ENCODE measurements at places on chromosomes 13 and 19.

DNA sequence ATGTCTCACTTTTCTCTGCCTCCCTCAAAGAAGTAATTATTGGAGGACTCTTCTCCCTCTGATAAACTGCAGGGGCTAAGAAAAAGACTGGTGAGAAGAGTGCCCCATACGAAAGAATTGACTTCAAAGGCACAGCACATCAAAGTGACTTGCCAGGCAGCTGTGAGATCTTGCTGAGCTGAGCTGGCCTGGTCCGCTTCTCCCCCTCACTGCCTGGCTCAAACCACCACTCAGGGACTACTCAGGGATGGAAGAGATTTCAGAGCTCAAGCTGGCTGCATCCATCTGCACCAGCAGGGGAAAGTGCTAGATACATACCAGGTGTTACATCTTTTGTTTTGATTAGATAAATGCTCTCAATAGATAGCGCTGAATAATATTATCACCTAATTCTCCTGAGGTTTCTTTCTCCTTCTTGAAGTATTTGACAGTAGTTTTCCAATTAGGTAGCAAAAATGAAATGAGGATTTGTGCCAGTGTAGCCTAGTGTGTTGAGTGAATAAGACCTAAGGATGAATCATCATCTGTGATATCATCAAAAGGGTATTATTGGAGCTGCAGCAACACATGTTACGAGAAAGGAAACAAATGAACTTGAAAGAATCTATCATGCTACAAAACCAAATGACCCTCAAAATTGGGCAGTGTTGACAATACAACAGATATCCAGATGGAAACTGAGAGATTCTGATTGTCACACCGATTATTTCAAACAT lies 379.8 kb downstream of the TBC1D4 start:
- no peak for DNase-seq

GRCh38 chr13:50951366-50951765 lies 41.8 kb downstream of the RNASEH2B start:
- DNase-seq: no peak

DNA sequence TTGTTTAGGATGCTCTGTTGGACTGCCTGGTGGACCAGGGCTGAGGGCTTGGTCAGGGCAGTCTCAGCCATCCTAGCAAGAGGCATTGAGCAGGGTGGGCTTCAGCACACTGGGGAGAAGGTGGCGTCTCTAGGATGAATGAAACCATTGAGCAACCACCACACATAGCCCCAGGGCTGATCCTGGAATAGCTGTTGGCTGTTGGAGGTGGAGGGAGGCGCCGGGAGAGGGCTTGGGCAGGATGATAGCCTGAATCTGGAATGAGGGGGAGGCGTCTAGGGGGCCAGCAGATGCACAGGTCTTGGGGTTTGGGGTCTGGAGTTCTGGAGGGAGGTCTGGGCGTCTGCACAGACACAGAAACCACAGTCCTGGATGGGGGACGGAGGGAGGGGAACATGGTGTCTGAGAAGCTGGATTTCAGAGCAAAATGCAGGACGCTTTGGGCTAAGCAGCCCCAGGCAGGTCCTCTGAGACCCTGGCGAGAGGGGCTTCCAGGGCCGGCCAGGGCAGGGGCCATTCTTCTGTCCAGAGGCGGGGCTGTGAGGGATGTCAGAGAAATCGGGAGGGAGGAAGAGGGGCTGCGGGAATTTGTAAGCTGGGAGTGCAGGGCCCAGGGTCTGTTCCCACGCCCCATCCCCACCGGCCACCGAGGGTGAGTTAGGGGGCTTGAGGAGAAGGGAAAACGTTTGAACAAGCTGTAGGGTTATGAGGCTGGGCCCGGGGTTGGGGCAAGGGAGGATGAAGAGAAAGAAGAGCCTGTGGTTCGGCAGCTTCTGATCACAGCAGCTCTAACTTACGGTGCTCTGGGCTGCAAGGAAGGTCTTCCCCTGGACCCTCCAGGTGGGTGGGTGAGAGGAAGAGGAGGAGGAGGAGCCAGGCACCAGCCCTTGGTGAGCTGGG lies 5.2 kb downstream of the TRAPPC5 start:
- DNase-seq: no peak

GRCh38 chr19:45960595-45961235 lies 12.9 kb downstream of the NOVA2 start:
- DNase-seq: peak; percentile 16

DNA sequence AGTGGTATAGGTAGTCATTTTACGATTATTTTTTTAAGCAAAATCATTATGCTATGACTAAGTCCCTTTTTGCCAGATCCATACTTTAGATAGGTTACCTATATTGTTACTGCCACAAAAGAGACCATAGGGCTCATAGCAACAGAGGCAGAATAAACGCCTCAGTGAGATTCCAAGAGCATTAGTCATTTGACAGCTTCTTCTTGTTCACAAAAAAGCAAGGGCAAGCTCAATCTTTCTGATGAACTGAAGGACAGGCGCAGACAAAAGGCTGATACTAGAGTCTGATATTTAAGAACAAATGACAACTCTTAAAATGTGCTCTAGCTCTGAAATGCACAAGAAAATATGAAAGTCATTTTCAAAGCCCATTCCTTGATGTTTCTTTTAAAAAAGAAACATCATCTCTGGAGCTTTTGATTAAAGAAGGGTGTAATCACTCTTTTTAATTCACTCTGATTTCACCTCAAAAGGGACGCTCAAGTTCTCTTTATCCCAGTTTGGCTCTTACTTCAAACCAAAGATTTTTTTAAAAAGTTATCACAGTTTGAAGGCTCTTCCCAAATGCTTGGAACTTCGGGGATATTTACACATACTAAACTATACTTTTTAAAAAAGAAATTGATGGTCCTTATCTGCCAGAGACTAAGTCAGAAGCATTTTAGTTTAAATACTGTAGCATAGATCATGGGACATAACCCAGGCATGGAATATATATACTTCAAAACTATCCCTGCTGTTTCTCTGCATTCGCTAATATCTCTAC lies 187.2 kb downstream of the EFNB2 start:
- no peak for DNase-seq

DNA sequence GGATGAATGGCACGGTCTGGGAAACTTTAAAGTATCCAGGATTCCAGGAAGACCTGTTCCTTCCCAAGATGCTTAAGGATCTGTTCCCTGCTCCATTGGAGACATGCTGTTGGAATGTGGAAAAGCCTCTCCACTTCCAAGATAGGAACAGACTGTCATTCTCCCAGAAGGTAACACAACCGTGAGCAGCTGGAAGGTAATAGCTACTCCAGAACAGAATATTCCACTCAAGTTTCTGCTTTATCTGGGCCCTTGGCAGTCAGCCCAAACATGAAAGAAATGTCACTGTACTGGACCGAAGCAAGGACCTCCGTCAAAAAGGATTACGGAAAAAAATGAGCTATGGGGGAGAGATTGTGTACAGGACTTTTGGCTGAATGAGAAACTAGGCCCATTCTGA lies 420.9 kb upstream of the NBEA start:
- DNase-seq: no peak

DNA sequence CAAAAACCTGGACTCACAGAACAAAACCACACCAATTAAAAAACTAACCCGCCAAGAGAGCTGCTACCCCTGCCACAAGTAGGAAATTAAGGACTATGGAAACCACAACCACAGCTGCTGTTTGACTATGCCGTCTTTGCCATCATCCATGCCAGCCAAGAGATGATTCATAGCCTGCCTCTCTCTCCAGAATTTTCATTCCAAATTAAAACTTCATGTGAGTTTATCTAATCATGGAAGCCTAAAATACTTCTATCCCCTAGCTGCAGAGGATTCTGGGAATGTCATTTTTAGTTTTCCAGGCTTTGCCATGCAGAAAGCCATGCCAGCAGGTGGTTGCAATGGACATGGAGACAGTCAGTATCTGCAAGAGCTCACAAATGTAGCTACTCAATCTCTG lies 27.6 kb upstream of the GTF2F2 start:
- DNase-seq: no peak

GRCh38 chr13:27375686-27376326 lies 48.6 kb upstream of the GTF3A start:
- no peak for DNase-seq

- DNase-seq: no peak
These were observed 253.3 kb downstream of the LMO7 start for GRCh38 chr13:75889427-75889826.

DNA sequence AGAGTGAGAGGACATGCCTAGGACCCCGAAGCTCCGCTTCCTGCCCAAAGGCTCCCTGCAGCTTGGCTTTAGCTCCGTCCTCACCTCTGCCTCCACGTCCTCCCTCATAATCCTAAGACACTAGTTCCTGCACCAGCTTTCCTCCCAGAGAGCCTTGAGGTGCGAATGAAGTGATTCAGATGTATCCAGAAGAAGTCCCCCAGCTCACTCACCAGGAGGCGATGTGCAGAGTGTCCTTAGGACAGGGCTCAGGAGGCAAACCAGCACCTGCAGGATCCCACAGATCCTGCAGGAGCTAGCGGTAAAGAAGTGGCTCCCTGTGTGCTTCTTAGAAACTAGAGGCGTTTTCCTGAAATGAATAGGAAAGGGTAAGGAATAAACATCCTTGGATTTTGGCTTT lies 109.7 kb downstream of the HSPH1 start:
- DNase-seq: no peak

DNA sequence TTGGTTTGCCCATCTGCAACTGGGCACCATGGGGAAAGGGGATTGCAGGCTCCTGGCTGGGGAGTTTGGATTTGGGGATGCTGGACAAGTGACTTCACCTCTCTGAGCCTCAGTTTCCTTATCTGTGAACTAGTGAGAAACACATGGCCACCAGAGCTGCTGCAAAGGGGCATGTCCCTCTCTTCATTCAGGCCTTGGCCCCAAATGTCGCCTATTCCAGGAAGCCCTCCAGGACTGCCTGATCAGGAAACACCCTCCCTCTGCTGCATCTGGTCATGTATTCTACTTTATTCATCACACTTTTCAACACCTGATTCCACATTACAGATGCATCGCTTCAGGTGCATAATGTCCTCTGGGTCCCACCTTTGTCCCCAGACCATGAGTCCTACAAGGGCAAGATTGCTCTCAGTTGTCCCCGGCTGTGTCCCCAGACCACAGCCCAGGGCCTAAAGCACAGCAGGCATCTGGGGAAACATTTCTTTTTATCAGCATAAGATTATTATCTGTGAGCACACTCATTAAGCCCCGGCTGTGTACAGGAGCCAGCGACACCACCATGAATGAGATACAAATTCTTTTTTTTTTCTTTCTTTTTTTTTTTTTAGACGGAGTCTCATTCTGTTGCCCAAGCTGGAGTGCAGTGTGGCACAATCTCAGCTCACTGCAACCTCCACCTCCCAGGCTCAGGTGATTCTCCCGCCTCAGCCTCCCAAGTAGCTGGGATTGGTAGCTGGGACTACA lies 37.5 kb downstream of the ARRDC2 start:
- DNase-seq: no peak

GRCh38 chr13:73934215-73934641 lies 200.0 kb downstream of the KLF12 start:
- no peak for DNase-seq

- DNase-seq: no peak
These were observed 4.0 kb downstream of the P2RY11 start for GRCh38 chr19:10115392-10116084.

GRCh38 chr13:60494296-60494695 lies 97.3 kb downstream of the TDRD3 start:
- DNase-seq: no peak

- DNase-seq: no peak
These were observed 527.1 kb downstream of the FGF9 start for GRCh38 chr13:22198001-22198400.

- no peak for DNase-seq
These were observed 33.3 kb upstream of the ALOX5AP start for GRCh38 chr13:30702006-30702405.

Measured in NCI-H774 (cell line).